AG20443 (cell line): ENCODE measurements at places on chromosomes 11 and 22.
A peak's percentile ranks its signal among the peaks of the same experiment; 100 is the strongest.

DNA sequence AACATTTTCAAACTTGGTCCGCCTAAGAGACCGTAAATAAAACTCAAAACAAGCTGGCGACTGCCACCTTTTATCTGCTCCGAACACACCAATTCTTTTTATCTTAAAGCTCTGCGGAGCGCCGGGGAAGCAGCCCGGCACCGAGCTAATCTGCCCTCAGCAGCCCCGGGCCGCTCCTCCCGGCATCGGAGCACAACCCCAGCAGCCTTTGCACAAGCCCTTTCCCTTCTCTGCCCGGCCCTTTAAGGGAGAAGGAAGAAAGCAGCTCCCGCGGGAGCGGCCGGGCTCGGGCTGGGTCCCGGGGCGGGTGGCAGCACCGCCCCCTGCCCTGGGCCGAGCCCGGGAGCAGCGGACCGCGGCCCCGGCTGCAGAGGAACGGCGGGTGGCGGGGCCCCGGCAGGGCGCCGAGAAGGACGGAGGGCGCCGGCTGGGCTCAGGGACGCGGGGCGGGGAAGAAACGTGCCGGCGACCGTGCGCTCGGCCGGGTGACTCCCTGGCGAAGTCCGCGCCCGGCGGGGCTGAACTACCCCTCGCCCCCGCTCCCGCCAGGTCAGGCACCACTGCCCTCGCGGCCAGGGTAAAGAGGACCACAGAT, 133.6 kb upstream of the C11orf58 start:
- peak; percentile 57 for DNase-seq

DNA sequence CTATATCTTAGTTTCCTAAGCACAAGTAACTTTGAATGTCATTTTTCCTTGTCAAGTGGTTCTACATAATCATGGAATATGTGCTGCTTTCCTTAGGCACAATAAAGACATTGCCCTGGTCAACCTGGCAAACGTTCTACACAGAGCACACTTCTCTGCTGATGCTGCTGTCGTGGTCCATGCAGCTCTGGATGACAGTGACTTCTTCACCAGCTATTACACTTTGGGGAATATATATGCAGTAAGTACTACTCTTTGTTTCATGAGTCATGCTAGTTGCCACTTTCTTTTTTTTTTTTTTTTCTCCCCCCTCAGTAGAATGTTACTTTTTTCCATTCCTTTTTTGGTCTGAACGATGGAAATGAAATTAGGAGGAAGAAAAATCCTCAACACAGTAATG, 38.5 kb downstream of the TTC17 start:
- no peak for DNase-seq

- no peak for DNase-seq
Measured at GRCh38 chr11:66157182-66157864, 87.3 kb downstream of the PACS1 start.

DNA sequence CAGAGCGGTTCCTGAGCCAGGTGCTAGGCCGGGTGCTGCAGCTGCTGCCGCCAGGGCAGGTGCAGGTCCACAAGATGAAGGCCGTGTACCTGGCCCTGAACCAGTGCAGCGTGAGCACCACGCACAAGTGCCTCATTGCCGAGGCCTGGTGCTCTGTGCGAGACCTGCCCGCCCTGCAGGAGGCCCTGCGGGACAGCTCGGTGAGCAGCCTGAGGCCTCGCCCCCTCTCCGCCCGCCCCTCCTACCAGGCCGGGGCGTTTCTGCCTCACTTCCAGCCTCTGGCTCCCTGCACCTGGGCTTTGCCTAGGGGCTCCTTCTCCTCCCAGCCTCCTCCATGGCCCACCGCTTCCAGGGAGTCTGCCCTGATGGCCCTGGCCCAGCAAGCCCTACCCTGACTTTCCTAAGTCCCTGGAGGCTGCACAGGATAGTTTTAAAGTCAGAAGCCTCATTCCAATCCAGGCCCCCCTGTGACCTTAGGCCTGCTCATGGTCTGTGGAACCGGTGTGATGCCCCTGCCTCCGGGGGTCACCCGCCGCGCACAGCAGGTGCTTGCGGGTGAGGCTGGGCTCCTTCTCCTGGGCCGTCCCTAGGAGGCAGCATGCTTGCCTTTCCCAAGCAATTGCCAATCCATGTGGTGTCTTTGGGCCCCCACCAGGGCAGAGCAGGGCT, 5.5 kb downstream of the TCIRG1 start:
- DNase-seq = no peak
